Thoracic aorta (tissue), 2 donors: ENCODE measurements at places on chromosomes 12 and 14.

DNA sequence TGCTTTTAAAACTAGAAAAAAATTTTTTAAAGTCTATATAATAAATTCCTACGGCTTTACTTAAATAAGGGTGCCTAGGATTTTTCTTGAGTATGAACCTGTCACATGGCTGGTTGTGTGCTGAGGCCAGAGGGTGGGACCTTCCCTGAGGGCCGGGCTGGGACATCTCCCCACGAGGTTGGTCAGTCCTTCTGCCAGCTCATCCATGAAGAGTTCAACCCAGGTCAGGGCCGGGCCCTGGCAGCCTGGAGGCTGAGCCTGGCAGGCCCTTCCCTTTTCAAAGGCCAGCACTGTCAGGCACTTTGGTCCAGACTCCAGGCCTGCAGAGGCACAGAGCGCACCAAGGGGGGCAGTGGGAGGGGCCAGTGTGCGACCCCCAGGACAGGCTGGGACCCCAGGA is 31.7 kb downstream of the TNFAIP2 start:
- DNase-seq = no peak

DNA sequence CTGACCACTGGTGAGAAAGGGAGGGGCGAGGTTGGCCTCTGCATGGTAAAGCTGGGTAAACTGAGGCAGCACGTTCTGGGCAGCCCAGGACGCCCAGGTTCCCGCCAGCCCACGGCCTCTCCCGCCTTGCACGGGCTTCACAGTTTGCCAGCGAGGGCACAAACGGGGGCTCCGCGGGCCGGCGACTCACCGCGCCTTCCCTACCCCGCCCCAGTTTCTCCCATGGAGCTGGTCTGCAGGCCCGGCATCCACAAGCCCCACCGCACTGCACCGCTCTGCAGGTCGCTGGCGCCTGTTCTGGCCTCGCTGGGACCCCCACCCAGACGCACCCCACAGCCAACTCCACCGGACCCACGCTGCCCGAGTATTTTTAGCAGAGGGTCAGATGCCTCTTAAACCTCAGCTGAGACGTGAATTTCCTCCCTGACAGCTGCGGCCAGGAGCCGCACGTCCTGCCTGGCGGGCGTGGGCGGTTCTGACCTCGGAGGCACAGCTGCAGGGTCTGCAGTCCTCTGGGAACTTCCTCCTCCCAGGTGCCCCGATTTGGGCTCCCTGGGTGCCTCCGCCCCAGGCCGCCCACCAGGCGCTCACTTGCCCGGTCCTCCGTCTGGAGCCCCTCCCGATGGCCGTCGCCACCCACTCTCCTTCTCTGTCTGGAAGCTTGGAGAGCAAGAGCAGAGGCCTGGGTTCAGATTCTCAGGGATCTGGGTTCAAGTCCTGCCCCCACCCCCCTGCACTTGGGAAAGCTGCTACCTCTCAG is 29.5 kb upstream of the INF2 start:
- no peak for DNase-seq

DNA sequence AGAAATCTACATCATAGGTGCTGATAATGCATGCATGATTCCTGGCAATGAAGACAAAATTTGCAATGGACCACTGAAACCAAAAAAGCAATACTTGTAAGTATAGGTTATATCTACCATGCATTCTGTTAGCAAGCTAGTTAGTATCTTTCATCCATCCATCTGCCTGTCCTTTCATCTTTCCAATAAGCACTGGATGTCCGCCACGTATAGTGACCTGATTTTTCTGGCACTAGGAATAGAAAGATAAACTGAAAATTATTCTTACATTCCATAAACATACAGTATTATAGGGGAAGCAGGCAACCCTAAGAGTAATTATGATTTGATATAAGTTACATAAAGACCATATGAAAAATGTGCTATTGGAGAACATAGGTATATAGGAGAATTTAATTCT is 87.2 kb upstream of the MYF6 start:
- DNase-seq = no peak

GRCh38 chr14:61504901-61505300 is 183.5 kb downstream of the PRKCH start:
- DNase-seq = no peak

- DNase-seq = no peak
Measured at GRCh38 chr12:12171991-12172511, 94.8 kb downstream of the LRP6 start.

DNA sequence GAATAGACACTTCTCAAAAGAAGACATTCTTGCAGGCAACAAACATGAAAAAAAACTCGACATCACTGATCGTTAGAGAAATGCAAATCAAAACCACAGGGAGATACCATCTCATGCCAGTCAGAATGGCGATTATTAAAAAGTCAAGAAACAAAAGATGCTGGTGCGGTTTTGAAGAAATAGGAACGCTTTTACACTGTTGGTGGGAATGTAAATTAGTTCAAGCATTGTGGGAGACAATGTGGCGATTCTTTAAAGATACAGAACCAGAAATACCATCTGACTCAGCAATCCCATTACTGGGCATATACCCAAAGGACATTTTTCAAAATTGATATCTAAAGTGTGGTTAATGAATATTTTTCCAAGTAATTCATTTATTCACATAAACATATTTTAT is 39.6 kb upstream of the LIN7A start:
- no peak for DNase-seq

- DNase-seq = no peak
Measured at GRCh38 chr12:39874785-39875184, 231.1 kb downstream of the SLC2A13 start.

DNA sequence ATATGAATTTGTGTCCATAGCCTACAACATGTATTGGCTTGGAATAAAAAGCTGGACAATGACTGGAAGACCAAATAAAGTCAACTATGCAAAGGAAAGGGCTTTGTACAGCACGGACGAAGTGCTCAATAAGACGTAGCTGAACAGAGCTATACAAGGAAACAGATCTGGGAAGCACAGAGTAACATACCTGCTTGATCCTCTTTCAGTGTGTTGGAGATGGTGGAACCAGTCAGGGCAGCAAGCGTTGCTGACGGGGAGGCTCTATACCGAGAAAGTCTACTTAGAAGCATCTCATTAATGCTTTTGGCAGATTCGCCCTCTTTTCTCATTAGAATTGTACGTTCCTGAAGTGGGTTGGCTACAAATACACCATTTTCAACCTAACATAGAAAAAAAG is 99.3 kb downstream of the HECTD4 start:
- no peak for DNase-seq

DNA sequence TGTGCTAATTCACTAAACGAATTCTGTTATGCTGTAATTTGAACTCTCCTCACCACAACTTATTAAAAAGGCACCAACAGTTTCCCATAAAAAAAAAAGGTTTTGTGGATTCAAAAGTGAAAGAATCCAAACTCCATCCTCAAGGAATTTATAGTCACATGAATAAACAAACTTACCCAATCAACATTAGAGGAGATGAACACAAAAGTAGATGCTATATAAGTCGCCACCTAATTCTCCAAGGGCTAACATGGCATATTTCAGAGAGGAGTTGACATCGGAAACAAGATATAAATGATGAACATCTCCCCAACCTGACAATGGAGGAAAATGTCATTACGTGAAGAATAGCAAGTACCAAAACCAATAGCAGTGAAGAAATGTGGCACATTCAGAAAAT is 265.5 kb upstream of the PRKD1 start:
- no peak for DNase-seq

- DNase-seq = no peak
Measured at GRCh38 chr14:53767566-53767965, 189.1 kb downstream of the BMP4 start.

- DNase-seq = no peak
Measured at GRCh38 chr12:58242796-58243630, 301.6 kb downstream of the ATP23 start.

DNA sequence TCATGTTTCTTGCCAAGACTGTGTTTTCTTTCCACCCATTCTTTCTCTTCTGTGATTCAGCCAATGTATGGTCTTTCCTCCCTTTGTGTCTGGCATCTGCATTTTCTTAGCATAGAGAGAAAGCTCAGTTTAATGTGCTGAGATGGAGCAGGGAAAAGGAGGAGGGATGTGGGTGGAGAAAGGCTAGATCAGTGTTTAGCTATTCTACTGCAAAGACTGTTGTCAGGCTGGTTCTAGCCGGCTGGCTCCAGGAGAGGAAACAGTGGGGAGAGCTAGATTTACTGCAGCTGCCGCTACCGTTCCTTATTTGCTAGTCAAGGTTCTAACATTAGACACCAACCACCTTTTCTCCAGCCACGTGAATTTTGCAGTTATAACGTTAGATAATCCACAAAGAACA is 5.2 kb upstream of the RIMKLB start:
- no peak for DNase-seq

DNA sequence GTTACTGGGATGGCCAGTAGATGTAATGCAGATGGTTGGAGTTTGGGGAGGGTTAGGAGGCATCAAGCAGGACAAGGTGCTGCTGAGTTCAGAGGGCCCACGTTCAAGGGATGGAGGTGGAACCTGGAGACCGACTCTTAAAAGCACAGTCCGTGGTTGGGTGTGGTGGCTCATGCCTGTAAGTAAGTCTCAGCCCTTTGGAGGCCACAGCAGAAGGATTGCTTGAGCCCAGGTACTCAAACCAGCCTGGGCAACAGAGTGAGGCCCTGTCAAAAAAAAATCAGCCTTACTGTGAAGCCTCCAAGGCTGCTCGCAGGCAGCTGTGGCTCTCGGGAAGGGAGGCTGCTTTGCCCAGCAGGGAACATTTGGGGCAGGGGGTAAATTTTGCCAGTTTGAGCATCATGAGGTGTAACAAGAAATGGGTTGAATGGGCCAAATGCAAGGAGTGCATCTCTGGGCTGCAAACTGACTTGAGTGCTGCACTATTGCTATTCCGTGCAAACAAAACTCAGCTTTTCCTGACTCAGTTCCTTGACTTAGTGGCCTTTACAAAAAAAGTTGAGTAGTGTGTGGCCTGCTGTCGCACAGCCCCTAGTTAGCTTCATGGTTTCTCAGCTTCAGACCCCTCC is 55.0 kb downstream of the ANAPC7 start:
- DNase-seq = no peak

DNA sequence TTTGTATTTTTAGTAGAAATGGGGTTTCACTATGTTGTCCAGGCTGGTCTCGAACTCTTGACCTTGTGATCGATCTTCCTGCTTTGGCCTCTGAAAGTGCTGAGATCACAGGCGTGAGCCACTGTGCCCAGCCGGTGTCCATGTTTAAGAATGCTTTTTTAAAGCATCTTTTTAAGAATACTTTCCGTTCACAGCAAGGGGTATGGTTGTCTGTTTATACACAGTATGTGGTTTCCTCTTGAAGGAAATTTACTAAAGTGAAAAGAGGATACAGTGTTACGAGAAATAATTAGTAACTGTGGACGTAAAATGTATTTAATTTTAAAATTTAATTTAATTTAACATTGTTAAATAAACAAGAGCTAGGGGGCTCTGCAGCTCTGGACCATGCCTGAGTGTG is 73.4 kb downstream of the GSC start:
- no peak for DNase-seq

- DNase-seq = no peak
Measured at GRCh38 chr14:75215520-75215919, 39.1 kb upstream of the TMED10 start.

DNA sequence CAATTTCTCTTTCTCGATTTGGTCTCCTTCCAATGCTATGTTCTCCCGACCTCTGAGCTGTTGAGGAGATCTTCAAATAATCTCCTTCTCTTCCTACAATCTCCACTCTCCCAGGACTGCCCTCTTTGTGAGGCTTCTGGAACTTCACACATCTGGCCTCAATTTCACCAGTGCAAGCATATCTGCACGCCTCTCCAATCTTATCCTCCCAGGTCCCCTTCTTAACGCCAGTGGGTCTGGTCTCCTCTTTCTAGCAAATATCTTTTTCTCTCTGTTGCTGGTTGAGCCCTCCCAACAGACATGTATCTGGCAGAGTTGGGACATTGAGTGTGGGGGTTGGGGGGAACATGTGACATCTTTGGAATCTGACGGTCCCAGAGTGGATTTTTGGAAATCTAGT is 17.9 kb downstream of the RTL1 start:
- no peak for DNase-seq

- DNase-seq = no peak
Measured at GRCh38 chr12:117370588-117370987, 9.2 kb upstream of the NOS1 start.

DNA sequence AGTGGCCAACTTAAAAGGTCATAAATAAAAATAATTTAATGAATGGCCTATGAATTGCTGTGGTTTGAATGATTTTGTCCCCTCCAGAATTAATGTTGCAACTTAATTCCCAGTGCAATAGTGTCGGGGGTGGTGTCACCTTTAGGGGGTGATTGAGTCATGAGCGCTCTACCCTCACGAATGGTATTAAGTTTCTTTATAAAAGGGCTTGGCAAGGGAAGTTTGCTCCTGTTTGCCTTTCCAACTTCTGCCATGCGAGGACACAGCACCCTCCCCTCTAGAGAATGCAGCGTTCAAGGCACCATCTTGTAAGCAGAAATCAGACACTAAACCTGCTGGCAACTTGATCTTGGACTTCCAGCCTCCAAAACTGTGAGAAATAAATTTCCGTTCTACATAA is 253.3 kb downstream of the ATXN7L3B start:
- DNase-seq = no peak

DNA sequence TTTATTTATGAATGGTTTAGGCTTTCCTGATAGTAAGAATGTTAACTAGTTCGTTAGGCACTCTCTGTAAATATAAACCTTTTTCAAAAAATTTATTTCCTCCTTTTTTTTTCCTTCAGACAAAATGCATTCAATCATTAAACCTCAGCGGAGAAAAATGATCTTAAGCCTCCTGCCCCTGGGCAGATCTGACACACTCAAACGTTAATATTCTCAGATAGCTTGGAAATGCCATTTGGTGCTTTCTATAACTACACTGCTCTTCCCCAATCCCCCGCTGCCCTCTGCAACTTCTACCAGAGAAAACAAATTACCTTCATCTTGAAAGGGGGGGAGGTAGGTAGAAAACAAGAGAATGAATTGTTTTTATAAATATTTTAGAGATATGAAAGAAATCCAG is 521.2 kb downstream of the MED13L start:
- DNase-seq = no peak

DNA sequence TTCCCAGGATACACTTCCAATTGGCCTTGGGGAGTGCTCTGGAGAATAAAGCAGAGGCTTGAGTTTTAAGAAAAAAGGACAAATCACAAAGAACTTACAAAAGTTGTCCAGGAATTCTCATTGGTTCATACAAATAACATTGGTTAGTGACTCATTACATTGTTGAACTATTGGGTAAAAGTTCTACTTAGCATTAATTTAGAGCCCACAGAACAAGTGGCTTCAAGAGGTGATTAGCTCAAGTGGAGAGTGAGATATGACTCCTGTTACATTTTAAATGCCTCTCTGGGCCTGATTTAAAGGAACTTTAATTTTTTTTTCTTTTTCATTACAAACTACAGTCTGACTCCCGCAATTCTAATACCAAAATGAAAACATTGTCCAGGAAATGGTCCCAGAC is 72.9 kb downstream of the ASCL4 start:
- no peak for DNase-seq

GRCh38 chr12:113154351-113154973 is 4.9 kb downstream of the CFAP73 start:
- no peak for DNase-seq
